ENCODE measurements at places on chromosomes 12 and 14.

- DNase-seq, result peak; percentile 25
These were observed at the start of gene CD9 for GRCh38 chr12:6200256-6201212. TSS of gene CD9 (plus strand) at chr12:6200400. CDS start at chr12:6200500, 100 bp downstream.

DNA sequence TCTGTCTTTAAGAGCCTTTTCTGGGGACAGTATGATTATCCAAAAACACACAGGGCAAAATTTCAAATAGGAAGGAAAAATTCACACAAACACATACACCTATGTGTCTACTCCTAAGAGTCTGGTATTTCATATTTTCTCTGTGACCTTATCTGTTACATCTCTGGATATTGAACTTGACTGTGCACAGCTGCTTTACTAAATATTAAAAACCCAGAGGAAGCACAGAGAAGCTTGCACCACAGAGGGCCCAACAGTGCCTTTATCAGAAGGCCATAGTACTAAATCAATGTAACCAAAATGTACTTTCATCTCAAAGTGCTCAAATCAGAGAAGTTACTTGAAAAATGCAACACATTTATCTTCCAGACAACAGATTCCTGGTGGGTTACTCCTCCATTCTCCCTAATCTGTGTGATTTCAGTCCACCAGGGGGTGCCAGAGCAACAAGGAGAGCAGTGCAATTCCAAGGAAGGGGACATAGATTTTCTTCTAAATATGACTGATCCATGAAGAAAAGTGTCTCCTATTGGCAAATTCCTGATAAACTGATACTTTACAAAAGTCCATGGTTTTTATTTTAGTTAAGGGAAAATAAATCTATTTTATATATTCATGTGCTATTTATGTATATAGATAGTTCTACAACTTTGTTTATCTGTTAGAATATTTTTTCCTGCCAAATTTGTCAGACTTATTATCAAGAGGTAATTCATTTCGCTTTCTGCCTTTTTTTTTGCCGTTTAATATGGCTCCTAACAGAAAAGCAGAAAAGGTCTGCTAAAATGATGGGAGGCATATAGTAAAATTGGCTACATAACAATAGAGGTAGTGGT lies 617.6 kb downstream of the LRFN5 start:
- no peak for DNase-seq

- DNase-seq, result no peak
These were observed 7.9 kb downstream of the C14orf132 start for GRCh38 chr14:96047101-96047500.

- DNase-seq, result no peak
These were observed 92.1 kb downstream of the ETV6 start for GRCh38 chr12:11741434-11742092.

- no peak for DNase-seq
These were observed 176.6 kb downstream of the TTC7B start for GRCh38 chr14:90639641-90640040.

DNA sequence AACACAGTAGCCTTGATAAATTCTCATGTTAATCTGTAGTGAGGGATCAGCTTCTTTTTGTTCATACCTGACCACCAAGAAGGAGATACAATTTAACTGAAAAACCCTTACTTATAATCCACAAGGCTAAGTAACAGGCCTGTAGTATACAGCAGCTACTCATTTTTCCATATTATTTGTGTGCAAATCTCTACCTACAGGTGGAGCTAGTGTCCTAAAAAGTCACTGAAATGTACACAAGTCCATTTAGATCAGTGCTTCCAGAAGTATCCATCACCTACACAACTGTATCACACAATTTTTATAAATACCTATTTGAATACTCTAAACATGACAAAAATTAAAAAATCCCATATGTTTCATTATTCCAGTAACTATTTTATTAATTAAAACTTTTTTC lies 173.2 kb downstream of the SLC35F4 start:
- no peak for DNase-seq

DNA sequence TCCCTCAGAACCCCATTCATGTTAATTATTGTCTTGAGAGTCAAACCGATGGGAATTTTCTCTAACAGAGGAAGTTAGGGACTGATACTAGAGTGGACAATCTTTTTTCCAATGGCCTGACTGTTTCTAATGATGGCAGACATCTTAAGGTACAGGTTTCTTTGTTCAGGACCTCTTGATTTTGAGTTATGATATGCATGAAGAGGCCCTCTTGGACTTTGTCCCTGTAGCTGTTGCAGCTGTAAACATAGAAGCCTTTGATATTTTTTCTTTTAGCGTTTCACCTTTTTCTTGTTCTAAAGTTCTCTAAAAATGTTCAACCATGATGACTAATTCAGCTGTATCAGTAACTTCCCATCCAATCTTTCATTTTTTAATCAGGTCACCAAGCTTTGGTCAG lies 53.0 kb downstream of the LGR5 start:
- DNase-seq, result no peak

GRCh38 chr12:107450541-107450940 lies 235.1 kb upstream of the PWP1 start:
- DNase-seq, result no peak

DNA sequence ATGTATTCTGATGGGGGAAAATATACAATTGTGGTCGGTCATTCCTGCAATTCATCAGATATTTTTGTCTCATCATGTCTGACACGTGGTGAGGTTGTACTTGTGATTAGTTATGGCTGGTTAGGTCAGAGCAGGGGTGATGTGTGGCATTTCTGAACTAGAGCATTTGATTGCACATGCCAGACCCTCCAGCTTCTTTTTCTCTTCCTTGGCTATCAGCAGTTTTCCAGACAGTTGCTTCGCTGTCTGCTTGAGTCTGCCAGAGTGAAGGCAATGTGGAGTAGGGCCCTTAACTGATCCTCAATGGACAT lies 25.9 kb downstream of the TMEM117 start:
- DNase-seq, result no peak

- no peak for DNase-seq
These were observed 180.7 kb downstream of the PHLDA1 start for GRCh38 chr12:75850721-75851462.

DNA sequence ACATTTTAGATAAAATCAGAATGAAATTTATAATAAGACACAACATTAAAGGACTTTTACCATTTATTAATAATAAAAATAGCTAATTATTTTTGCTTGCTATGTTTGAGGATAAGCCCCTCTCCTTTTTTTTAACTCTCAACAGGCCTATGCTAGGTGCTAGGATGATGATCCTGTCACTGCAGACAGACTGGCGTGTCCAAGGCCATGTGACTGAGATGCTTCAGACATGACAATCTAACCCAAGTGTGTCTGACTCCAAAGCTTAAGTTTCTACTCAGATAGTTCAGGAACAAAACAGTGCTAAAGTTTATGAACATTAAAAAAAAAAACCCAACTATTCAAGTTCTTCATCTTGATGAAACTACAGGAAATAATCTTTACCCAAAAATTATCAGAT lies 29.8 kb downstream of the PPP1R13B start:
- DNase-seq, result no peak

DNA sequence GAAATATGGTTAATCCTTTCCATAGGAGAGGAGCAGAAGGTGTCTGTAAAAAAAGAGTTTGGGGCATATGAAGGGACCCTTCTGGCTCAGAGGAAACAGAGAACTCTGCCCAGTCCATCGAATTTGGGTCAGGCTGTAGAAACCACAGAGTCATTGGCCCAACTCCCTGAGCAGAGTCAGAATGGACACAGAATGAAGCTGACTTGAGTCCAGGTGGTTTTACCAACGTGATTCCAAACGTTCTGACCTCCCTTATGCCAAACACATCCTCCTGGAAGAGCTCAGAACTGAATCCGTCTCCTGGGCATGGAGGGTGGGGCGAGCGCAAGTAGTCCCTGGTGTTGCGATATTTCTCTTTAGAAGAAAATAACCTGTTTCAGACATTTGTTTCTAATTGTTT lies 138.8 kb downstream of the DAD1 start:
- DNase-seq, result no peak
